ENCODE measurements at places on chromosomes 7 and 10. TPM values are rescaled to one million over a fixed set of nuclear protein-coding genes. Genes with fewer than 3 reads are reported as not detected.

The CYCS gene
- total RNA-seq, result 80.0 TPM

The C10orf105 gene
- not detected for total RNA-seq

The VAX1 gene
- total RNA-seq, result not detected

The PMS2 gene
- 22.6 TPM for total RNA-seq

The SLC29A3 gene
- 0.53 TPM for total RNA-seq

The PTPRE gene
- 5.9 TPM for total RNA-seq
